Stimulated activated CD4-positive, alpha-beta T cell treated with anti-CD3 and anti-CD28 coated beads, Interleukin-15, amount 100 ng/mL, for 1 hour (primary cell): ENCODE measurements at places on chromosomes 12 and 14.

DNA sequence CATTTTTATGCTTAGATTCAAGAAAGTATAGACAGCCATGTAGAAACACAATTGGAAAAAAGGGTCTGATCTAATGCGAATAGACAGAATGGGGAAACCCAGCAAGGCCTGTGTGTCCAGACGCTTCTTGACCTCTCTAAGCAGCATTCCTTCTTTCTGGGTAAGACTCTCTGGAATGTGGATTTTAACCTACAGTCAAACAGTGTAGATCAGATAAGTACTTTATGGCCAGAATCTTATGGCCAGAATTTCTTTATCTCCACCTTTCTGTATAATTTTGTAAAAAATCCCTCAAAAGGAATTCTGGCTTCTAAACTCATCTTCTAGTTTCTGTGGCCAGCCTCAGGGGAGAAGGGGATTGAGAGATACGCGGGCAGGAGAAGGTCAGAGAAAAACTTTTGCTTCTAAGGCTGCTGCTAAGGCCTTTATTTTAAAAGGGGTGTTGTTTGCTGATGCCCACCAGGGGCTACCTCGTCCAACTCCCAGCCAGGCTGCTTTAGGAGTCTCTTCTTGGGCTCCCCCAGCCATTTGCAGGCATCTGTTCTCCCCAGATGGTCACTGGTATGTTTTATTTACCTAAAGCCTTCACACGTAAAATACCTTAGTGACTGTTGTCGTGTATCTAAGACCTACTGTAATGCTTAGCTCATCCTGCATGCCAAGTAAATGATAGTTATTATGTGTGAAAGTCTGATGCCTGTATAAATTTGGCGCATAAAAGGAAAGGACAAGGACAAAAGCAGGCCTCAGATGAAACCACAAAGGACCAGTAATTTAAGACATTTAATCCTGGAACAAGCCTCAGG lies 68.4 kb downstream of the ANO6 start:
- DNase-seq = no peak

- no peak for DNase-seq
Measured at GRCh38 chr14:101398011-101398410, 163.3 kb upstream of the DIO3 start.

DNA sequence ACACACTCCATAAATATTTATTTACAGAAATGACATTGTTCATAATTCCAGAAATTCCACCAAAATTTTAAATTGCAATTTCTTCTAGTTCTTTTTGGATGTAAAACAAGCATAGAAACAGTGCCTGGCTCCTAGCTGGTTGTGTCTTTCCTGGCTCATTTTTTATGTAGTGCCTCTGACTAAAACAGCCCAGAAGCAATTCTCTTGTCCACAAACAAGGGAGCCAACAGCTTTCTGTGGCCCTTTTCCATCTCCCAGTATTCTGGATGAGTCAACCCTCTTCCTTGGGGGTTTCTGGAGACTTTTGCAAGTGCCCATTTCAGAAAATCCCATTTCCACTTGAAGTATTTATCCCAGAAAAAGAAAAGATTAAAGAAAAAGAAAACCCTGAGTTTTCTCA lies 141.4 kb downstream of the PHLDA1 start:
- no peak for DNase-seq

DNA sequence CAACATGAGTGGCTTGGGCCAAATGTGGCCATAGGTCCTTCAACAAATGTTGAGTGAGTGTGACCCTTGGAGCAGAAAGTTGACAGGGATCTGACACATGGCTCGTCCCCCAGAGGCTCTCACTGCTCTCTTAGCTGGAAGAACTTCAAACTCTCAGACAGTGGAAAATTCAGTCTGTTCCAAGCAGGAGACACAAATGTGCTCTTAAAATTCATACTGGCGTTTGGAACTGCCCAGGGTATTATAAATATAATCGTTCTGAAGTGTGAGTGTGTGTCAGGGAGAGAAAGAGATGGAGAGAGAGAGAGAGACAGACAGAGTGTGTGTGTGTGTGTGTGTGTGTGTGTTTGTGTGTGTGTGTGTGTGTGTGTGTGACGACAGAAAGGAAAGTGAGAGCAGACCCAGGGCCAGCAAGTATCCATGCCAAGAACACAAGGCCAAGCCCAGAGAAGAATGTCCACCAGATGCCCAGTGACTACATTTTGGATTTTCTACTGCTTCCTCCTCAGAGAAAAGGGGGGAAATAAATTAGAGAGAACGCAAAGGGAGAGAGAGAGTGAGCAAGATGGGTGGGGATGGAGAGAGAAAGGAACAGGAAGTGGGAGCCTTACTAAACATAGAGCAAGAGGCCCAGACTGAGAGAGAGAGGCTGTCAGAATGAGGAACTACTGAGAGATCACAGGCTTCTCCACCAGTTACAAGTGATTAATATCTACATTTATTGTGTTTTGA lies 193.6 kb upstream of the NUDT4 start:
- DNase-seq = no peak

DNA sequence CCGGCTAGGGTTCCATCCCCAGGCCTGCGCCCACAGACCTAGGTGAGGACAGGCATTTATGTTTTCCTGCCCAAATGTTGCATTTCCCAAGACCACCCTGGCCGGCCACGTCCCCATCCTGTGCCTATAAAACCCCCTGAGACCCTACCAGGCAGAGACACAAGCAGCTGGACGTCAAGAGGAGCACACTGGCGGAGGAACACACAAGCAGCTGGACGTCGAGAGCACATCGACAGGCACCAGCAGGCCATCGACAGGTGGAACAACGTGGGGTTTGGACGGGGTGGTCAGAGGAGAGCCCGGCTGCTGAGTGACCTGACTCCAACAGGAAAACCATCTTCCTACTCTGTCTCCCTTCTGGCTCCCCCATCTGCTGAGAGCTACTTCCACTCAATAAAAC lies 19.6 kb upstream of the LDHB start:
- DNase-seq = no peak

DNA sequence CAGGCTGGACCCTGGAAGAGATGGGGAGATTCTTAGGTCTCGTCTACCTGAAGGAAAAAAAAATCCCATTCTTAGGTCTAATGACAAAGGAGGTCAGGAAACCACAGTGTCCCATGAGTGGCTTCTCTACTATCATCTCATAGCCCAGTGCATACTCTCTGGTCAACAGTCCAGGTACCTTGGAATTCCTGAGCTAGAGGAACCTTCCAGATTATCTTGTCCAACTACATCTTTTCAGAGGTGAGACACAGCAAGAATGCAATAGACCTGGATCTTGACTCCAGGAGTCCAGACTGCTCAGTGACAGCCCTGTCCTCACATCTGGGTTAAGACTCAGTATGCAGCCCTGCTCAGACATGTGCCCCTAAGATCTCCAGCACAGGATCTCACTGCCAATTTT lies 177.5 kb upstream of the NOS1 start:
- DNase-seq = no peak

GRCh38 chr14:29462772-29463171 lies 464.9 kb downstream of the PRKD1 start:
- no peak for DNase-seq

DNA sequence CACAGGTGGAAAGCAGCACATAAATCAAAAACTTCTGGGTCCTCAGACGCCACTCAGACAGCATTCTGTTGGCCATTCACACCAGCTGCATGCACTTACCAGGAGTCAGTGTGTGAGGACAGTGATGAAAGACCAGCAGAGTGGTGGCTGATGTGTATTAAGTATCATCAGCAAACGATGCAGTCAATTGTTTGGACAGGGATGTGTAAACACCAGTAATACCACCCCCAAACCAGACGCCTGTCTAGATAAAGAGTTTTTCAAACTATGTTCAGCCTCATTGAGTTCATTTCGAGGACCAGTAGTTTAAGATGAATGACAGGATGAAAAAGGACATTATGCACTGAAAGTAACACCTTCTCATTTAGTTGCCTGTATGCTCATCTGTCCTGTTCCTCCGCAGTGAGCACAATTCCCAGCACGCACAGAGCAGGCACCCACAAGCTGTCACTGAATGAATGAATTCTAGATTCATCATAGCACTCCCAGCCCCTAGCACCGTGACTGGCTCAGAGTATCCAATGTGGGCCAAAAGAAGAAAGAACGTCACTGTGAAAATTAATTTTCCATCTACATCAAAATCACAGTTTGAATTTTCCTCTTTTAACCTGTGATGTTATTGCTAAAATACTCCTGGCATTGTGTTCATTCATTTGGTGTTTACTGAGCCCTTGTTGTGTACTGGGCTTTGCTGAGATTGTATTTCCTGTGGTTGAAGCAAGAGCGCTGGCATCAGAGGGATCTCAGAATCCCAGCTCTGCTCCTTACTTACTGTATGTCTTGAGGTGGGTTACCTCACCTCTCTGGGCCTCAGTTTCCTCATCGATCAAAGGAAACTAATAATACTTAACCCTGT lies 124.8 kb upstream of the NOS1 start:
- no peak for DNase-seq

- DNase-seq = no peak
Measured at GRCh38 chr14:24390701-24391468, 7.9 kb upstream of the NYNRIN start.

GRCh38 chr14:92392711-92393110 lies 69.7 kb downstream of the SLC24A4 start:
- no peak for DNase-seq

- DNase-seq = no peak
Measured at GRCh38 chr12:11553871-11554533, 95.5 kb upstream of the ETV6 start.

DNA sequence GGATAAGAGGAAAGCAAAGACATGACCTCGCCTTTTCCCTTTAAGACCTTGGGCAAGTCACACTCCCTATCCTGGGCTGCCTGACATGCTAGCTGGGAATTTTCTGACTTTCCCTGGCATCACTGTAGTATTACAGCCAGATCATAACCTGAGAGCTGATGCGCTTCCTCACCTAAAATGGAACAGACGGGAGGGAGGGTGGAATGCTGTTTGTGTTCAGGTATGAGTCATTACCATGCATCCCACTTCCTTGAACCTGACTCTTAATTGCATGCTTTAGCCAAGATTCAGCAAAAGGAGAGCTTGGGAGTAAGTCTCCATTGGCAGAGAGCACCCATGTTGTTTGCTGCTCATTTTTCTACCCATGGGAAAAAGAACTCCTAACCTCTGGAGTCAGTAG lies 156.5 kb downstream of the KCNK10 start:
- no peak for DNase-seq

- DNase-seq = no peak
Measured at GRCh38 chr12:77609016-77609415, 221.7 kb upstream of the NAV3 start.

DNA sequence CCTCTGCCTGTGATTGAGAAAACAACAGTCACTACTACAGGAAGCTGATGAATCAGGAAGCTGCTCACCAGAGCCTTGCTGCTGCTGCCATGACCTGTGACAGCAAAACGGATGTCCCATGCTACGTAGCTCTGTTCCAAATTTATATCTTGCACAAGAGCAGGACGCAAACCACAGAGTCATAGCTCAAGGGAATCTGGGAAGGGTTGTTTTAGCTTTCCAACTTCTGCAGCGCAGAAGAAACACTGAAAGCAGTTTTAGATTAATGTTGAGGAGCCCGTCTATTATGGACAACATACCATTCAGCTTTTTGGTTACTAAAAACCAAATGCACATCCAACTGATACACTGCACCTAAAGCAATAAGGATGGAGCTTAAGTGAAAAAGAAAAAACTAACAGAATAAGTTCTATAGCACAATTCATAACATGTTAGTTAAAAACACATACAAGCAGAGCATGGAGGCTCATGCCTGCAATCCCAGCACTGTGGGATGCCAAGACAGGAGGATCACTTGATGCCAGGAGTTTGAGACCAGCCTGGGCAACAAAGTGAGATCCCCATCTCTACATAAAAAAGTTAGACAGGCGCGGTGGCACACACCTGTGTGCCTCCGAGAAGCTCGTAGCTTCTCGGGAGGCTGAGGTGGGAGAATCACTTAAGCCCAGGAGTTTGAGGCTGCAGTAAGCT lies 1.7 kb upstream of the ANKRD33 start:
- no peak for DNase-seq

GRCh38 chr14:69538766-69539165 lies 35.9 kb downstream of the CCDC177 start:
- no peak for DNase-seq

DNA sequence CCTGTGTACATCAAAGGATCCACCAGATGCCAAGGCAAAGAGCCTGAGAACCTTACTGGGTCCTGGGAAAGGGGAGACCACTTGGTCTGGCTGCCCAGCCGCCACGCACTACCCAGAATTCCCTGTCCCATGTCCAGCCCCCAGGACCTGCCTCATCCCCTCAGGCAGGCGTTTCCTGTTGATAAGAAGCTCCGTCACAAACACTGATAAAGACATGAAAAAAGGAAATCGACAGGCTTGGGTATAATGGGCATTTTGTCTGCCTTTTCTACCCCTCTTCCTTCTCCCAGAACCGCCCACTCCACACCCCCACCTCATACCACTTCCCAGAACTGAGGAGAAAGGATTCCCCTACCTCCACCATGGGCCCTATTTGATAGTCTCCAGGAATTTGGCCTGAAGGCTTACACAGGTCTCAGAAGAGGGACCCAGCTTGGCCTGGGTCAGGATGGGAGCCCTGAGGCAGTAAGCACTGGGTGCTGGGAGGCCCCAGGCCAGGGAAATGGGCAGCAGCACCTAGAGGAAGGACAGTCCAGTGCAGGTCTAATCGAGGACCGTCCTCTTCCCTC lies 18.8 kb downstream of the ACVRL1 start:
- no peak for DNase-seq

DNA sequence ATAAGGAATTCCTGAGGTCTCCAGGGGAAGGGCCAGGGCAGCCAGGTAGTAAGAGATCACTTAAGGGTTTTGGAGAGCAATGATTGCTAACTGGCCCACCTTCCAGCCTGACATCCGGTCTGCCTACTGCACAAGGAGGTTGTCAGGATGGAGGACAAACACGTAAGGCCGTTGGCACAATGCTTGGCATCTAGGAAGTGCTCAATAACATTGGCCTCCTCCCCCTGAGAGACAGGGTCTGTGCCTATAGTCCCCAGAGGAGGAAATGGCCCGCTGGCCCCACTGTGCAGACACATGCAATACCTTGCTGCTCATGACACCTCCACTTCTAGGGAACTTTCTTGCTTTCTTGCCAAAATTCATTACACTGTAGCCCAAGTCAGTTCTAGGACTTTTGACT lies 73.2 kb downstream of the NTF3 start:
- no peak for DNase-seq

DNA sequence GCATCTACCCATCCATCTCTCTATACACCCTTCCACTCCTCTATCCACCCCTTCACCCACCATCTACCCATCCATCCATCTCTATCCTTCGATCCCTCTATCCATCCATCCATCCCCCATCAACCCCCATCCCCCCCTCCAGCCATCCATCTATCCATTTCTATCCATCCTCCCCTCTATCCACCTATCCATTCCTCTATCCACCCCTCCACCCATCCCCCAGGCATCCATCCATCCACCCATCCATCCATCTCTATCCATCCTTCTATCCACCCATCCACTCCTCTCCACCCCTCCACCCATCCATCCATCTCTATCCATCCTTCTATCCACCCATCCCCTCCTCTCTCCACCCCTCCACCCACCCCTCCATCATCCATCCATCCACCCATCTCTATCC lies 17.5 kb upstream of the GPR132 start:
- no peak for DNase-seq

- no peak for DNase-seq
Measured at GRCh38 chr12:25365340-25365730, 114.6 kb upstream of the KRAS start.
